Stimulated activated CD4-positive, alpha-beta T cell treated with anti-CD3 and anti-CD28 coated beads, TNF-alpha, amount 100 ng/mL, for 4 hours (primary cell): ENCODE measurements at places on chromosomes 7 and 10.

GRCh38 chr7:151550656-151551286 is 31.1 kb upstream of the RHEB start:
- no peak for DNase-seq

DNA sequence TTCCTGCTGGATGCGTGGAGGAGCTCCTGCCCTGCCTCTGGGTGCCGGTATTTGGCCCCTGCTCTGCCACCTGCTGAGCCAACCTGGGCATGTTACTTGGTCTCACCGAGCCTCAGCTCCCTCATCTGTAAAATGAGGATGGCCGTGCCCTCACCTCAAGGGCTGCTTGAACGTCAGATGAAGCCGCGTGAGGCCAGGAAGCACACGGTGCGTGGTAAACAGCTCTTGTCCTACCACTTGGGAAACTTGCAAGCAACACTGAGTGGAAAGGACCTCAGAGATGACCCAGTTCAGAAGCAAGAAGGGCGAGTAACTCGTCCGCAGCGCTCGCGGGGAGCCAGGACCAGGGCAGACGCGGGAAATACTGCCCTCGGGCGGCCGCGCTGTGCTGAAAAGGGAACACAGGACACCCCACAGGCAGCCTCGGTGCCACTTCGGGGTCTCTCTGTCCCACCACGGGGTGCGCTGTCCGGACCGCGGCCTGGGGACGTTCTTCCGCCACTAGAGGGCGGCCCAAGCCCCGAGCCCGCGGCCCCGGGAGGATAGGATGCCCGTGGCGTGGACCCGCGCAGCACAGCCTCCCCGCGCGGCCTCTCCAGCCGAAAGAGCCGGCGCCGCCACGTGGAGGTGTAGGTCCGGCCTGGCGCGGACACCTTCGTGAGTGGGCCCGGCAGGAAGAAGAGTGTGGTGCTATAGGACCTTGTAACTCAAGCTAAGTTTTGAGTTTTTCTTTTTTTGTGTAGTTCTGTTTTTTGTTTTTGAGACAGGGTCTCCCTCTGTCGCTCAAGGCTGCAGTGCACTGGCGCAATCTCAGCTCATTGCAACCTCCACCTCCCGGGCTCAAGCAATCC is 94.1 kb downstream of the PRKAG2 start:
- peak; percentile 52 for DNase-seq

DNA sequence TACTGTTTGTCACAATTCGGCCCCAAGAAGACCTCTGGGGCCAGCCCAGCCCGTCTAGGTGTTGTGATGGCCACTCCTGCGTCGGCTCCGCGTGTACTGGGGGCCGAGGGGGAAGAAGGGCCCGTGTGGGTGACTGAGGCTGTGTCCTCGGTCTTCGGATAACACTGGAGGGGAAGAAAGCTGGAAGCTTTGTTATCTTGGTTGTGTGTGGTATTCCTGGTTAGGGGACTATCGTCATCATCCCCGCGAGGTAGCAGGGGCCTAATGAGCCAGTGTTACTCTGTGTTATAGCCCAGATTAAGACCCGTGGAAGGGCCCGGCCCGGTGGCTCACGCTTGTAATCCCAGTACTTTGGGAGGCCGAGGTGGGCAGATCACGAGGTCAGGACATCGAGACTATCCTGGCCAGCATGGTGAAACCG is 854 bp downstream of the MTG1 start:
- no peak for DNase-seq

- DNase-seq: no peak
Observed at GRCh38 chr7:159238541-159238940, 93.9 kb upstream of the VIPR2 start.

DNA sequence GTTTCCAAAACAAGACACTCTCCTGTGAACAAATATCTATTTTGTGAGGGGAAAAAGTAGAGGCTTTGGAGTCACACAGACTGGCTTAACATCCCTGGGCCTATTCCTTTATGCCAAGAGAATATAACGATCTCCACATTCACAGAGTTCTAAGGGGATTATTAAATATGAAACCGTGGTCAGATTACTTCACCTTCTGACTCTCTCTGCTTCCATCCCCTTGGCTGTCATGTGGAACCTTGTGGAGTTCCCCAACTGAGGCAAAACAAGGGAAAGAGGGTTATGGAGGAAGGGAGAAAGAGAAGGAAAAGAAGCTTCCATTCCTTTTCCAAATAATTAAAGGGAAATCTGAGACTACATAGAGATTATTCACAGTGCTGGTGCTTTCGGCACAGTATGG is 55.5 kb upstream of the ATP6V0A4 start:
- DNase-seq: no peak

DNA sequence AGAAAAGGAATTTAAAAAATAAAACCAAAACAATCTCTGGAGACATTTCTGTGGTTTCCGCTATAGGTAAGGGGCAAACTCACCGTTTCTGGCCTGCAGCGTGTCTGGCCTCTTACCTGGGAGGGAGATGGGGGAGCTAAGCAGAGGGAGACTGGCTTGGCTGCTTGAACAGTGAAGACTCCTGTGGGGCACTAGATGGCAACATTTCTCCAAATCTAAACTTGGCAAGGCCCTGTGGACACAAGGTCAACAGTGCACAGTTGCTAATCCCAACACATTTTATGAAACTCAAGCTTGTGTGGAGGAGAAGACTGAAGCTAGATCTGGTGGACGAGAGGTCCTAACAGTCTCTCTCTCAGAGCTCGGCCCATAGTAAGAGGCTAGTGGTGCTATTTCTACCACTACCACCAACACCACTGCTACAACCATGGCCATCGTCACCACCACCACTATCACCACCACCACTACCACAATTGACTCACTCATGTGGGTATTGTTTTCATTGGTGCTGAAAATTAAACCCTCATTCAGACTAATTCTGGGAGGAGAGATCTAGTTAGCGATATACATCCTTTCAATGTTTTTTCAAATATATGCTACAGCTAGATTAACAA is 28.4 kb upstream of the CDHR3 start:
- no peak for DNase-seq

DNA sequence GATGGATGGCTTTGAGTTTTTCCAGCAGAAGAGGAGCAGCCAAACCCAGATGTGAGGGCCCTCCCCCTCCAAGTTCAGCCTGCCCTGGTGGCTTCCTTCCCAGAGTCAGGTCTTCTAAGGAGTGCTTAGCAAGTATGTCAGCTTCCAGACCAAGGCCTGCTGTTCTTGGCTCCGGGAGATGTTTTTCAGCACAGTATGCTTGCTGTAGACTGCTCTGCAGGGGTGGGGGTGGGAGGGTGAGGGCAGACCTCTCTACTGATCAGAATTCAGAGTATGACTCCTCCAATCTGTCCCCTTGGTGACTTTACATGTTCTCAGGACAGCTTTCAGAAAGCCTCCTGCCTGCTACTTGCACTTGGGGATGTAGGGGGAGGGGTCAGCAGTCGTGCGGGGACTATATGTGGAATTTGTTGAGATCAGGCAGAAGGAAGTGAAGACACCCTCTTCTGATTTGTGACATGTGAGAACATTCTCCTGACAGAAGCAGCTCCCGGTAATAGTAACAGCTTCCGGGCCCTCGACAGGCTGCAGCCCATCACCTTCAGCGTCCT is 516.4 kb upstream of the ZMIZ1 start:
- no peak for DNase-seq

DNA sequence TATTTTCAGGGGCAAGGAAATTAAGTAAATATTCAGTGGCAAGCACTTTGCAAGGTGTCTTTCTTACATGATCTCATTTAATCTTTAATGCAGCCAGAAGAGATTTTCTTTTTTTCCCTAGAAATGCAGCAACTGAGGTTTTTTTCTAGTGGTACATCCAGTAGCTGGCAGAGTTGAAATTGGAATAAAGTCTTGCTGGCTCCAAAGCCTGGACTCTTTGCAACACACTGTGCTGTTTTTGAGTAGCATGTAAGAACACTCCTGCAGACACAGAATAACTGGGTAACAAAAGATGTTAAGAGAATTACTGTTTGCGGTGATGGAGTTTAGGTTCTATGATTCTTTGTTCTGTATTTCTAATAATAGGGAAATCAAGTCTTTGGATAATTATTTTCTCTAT is 123.6 kb downstream of the PON1 start:
- no peak for DNase-seq

- no peak for DNase-seq
Observed at GRCh38 chr7:142796001-142796500, 25.3 kb downstream of the PRSS2 start.

- no peak for DNase-seq
Observed at GRCh38 chr7:157558875-157559595, 222.2 kb downstream of the DNAJB6 start.

- no peak for DNase-seq
Observed at GRCh38 chr7:24713039-24713793, 44.0 kb downstream of the GSDME start.

DNA sequence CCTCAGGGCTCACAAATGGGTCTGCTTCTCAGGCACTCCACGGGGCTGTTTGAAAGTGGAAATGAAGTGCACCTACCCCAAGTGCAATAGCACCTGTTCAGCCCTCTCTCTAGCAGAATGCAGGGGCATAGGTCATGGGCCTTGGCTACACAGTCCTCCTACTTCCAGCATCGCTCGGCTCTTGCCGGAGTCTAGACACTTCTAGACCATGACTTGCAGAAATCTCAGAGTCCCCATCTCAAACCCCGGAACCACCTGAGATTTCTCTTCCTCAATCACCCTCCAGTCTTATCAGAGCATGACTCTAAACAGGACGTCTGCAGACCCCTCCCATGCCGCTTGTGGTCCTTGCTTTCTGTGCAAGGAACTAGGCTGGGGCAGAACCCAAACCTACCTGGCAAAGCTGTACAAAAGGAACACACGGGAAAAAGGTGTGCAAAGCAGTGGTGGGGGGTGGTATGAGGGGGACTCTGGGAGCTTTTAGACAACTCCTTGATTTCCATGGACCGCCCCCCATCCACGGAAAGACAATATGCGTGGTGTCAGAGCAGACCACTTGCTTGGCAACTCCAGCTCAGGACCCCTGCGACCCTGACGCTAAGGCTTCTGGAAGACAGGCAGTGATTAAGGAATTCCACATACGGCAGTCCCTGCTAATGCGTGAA is 13.8 kb downstream of the TMEM273 start:
- no peak for DNase-seq

DNA sequence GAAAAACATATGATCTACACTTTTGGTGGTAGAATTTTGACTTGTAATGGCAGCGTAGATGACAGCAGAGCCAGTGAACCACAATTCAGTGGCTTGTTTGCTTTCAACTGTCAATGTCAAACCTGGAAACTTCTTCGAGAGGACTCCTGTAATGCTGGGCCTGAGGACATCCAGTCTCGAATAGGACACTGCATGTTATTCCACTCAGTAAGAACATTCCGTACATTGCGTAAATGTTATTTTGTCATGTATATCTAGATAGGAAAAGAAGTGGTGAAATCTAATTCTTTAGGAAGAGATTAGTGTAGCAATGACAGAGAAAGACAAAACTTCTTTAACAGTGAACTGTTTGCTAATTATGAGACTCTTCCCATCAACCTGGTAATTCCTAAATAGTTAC is 112.9 kb downstream of the PODXL start:
- DNase-seq: no peak
